Activated CD8-positive, alpha-beta memory T cell treated with anti-CD3 and anti-CD28 coated beads, Interleukin-2, amount 10 ng/mL, durations not matched to agents 7 days and 5 days (primary cell): ENCODE measurements at places on chromosomes 16 and 17. TPM values are rescaled to one million over a fixed set of nuclear protein-coding genes. Genes with fewer than 3 reads are reported as not detected.

QPRT gene
- total RNA-seq = 13.3 TPM

NEUROD2 gene
- total RNA-seq = not detected

C16orf89 gene
- not detected for total RNA-seq

EXOC3L1 gene
- not detected for total RNA-seq
